ENCODE measurements at places on chromosomes 4 and X. TPM values are rescaled to one million over a fixed set of nuclear protein-coding genes. Genes with fewer than 3 reads are reported as not detected.

DNA sequence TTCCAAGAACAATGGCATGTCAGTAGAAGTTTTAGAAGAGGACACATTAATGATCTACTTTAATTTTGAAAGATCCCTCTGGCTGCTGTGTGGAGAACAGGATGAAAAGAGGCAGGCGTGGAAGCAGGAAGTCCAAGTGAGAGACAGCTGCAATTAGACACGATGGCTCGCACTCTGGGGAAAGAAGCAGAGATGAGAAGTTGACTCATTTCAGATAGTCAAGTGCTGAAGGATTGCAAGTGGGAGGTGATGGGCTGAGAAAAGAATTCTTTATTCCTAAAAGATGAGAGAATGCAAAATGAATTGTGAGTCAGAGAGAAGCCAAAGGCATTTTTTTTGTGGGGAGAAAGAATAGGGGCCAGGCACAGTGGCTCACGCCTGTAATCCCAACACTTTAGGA is 16.5 kb downstream of the RXFP1 start:
- no peak for DNase-seq

The FAM200B gene
- 40.9 TPM for polyA plus RNA-seq

The MTTP gene
- 0.03 TPM for polyA plus RNA-seq

The HPSE gene
- polyA plus RNA-seq: 0.72 TPM

DNA sequence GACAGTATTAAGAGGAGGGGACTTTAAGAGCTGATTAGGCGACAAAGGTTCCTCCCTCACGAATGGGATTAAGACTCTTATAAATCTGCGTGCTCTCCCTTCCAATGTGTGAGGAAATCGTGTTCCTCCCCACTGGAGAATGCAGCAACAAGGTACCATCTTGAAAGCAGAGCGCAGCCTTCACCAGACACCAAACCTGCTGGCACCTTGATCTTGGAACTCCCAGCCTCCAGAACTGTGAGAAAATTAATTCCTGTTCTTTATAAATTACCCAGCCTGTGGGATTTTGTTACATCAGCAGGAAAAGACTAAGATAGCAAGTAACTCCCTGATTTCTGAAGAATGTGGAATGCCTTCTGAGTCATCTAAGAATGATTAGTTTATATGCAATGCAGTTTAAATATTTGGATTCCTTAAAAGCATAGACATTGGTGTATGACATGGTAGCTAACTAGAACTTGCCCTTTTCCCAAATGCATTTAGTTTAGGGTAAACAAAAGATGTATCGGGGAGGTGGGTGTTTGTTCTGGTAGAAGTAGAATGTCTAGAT is 86.1 kb downstream of the USP46 start:
- DNase-seq: no peak

- no peak for DNase-seq
These were observed 84.2 kb upstream of the HS3ST1 start for GRCh38 chr4:11512871-11513270.
